ENCODE measurements at places on chromosomes 7 and 10.
A peak's percentile ranks its signal among the peaks of the same experiment; 100 is the strongest.

- no peaks in the 10 kb centered on the region for H3K4me1 ChIP-seq
- no peak overlapping the region for H3K27ac ChIP-seq
- H3K36me3 ChIP-seq, result no peaks in the 10 kb centered on the region
- H3K27me3 ChIP-seq, result no peaks in the 10 kb centered on the region
- no peak for DNase-seq
- no peak overlapping the region for H3K4me3 ChIP-seq
These were observed 80.8 kb downstream of the GPR26 start for GRCh38 chr10:123746942-123747341.

DNA sequence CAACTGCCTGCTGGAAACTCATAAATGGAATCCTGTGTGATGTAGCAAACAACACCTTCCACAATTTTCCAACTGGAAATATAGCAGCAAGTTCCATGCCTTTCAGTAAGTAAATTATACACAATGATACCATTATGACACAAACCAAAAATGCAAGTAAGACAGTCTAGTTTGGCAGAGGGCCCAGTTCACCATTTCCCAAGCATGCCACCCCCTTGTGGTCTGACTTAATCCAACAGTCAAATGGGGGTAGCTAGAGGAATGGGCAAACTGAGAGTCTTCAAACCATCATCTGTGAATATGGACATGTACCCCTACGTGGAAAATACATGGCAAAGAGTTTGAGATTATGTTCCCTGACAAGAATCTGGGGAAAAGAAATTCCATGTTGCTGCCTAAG, 137.6 kb upstream of the VWC2 start:
- no peaks in the 10 kb centered on the region for H3K4me1 ChIP-seq
- DNase-seq, result no peak
- no peaks in the 10 kb centered on the region for H3K27me3 ChIP-seq
- H3K27ac ChIP-seq, result no peak overlapping the region

DNA sequence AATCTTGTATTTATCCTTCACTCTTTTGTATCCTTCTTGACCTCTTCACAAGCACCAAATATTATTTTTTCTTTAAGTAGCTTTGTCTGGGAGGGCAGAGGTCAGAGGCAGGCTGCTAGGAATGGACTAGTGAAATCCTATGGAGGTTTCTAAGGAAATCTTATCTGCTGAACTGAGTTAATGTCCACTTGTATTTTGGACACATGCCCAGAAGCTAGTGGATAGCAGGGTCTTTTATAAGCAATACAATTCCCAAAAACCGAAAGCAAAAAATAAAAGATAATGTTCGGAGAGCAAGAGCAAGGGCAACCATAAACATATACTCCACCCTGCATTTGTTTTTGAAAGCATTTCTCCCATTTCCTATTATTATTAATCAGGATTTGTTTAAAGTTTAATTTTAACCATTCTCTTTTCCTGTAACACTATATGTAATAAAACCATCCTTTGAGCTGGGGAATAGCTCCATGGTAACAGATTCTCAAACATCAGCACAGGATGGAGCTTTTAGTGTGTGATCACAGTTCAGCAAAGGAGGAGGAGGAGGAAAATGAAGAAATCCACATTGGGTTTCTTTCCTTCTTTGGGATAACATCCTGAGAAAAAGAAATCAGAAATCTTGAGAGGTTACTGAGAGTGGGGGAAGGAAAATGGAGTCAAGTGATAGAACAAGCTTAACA, 328.2 kb upstream of the LRRN3 start:
- H3K4me3 ChIP-seq, result no peak overlapping the region
- H3K27me3 ChIP-seq, result no peaks in the 10 kb centered on the region
- no peak for DNase-seq
- H3K36me3 ChIP-seq, result no peaks in the 10 kb centered on the region

DNA sequence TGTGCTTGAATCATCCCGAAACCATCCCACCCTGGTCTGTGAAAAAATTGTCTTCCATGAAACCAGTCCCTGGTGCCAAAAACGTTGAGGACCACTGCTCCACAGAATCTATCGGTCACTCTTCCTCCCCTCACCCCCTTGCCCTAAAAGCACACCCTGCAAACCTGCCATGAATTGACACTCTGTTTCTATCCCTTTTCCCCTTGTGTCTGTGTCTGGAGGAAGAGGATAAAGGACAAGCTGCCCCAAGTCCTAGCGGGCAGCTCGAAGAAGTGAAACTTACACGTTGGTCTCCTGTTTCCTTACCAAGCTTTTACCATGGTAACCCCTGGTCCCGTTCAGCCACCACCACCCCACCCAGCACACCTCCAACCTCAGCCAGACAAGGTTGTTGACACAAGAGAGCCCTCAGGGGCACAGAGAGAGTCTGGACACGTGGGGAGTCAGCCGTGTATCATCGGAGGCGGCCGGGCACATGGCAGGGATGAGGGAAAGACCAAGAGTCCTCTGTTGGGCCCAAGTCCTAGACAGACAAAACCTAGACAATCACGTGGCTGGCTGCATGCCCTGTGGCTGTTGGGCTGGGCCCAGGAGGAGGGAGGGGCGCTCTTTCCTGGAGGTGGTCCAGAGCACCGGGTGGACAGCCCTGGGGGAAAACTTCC, 784 bp upstream of the SERPINE1 start:
- H3K4me3 ChIP-seq, result peak overlapping the region; percentile 56
- peaks cover 60% of the 10 kb centered on the region for H3K4me1 ChIP-seq
- H3K27ac ChIP-seq, result peak overlapping the region; percentile 79
- peaks cover 4% of the 10 kb centered on the region for H3K36me3 ChIP-seq
- peak; percentile 46 for DNase-seq

DNA sequence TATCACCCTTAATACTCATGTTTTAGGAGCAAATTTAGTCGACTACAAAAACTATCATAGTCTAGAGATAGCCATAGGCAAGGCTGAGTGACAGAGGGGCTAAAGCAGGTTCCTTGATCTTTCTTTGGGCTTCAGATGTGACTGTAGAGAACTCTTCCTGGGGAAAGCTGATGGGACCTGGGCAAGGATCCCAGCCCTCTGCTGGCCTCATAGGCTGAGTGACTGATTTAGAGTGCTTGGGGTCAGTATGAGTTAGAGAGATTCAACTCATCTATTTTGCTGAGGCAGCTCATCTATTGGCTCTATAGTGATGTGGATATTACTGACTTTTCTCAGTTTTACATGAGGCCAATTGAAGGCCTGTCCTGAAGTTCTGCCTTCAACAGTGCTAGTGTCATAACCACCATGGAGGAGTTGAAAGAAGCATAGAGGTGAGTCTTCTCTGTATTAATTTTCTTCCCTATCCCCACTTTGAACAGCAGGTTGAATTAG, 81.6 kb downstream of the SAMD9 start:
- no peaks in the 10 kb centered on the region for H3K36me3 ChIP-seq
- no peak overlapping the region for H3K27ac ChIP-seq

- no peaks in the 10 kb centered on the region for H3K36me3 ChIP-seq
- no peak for DNase-seq
- H3K27me3 ChIP-seq, result peaks cover 7% of the 10 kb centered on the region
- no peaks in the 10 kb centered on the region for H3K4me1 ChIP-seq
- no peak overlapping the region for H3K27ac ChIP-seq
These were observed 135.0 kb upstream of the INHBA start for GRCh38 chr7:41837916-41838315.

GRCh38 chr7:142450206-142450605, 192.3 kb upstream of the PRSS58 start:
- H3K27me3 ChIP-seq, result peaks cover 11% of the 10 kb centered on the region
- H3K4me3 ChIP-seq, result no peak overlapping the region
- peaks cover 18% of the 10 kb centered on the region for H3K4me1 ChIP-seq

GRCh38 chr7:73515178-73515577, 6.9 kb downstream of the BAZ1B start:
- no peak overlapping the region for H3K27ac ChIP-seq
- no peak overlapping the region for H3K4me3 ChIP-seq
- peaks cover 42% of the 10 kb centered on the region for H3K4me1 ChIP-seq
- no peaks in the 10 kb centered on the region for H3K27me3 ChIP-seq
- DNase-seq, result no peak

GRCh38 chr10:123651421-123652047, 14.6 kb upstream of the GPR26 start:
- H3K36me3 ChIP-seq, result no peaks in the 10 kb centered on the region
- H3K4me3 ChIP-seq, result no peak overlapping the region
- H3K27me3 ChIP-seq, result no peaks in the 10 kb centered on the region
- DNase-seq, result no peak

- H3K4me3 ChIP-seq, result no peak overlapping the region
- no peak overlapping the region for H3K27ac ChIP-seq
- peaks cover 49% of the 10 kb centered on the region for H3K4me1 ChIP-seq
- DNase-seq, result no peak
- H3K36me3 ChIP-seq, result peaks cover 23% of the 10 kb centered on the region
- no peaks in the 10 kb centered on the region for H3K27me3 ChIP-seq
These were observed 24.3 kb downstream of the TES start for GRCh38 chr7:116234517-116235200.

DNA sequence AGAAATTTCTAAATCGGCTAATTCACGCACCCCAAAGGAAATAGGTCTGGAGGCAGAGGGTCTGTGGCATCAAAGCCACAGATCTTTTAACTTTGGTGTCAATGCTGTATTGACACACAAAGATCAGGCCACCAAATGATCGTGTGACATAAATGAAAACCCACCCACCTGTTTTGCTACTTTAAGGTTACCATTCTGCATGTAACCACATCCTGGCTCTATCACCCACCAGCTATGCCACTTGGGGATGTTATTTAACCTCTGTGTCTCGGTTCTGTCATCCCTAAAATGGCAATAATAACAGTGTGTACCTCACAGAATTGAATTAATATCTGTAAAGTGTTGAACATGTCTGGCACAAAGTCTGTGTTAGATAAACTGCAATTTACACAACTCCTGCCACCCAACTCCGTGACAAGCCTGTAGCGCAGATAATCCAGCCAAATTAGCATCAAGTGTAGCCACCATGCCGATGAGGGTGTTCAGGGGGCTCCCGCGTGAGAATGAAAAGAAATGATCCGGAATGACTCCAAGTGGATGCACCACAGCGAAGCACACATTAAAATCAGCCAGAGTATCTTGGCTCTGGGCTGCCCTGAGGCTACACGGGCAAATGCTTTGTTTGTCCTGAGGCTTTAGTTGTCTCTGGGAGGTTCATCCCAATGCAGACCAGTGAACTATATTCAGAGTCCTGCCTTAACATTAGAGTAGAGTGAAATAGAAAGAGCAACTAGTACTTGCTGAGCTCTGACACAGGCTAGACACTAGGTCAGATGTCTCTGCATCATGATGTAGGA, 158.4 kb upstream of the NEBL start:
- H3K27me3 ChIP-seq, result no peaks in the 10 kb centered on the region
- H3K27ac ChIP-seq, result no peak overlapping the region
- H3K36me3 ChIP-seq, result no peaks in the 10 kb centered on the region

DNA sequence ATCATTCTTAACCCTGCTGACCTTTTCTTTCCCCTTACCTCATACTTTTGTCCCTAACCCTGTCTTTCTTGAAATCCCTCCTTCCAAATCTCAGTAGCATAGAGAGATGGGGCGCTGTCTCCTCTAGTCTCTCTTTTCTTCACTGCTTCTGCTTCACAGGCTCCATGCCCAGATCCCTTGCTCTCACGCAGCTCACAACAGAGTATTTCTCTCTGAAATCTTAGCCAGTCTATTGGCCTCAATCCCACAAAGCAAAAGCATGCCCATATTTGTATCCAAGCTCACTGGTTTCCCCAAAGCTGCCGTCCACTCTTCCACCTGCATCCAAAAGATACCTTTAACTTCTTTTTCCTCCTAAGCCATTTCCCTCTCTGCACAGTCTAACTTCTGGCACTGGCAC, 526.8 kb downstream of the PLXDC2 start:
- H3K27me3 ChIP-seq, result no peaks in the 10 kb centered on the region
- no peak overlapping the region for H3K4me3 ChIP-seq
- no peak overlapping the region for H3K27ac ChIP-seq
- no peaks in the 10 kb centered on the region for H3K36me3 ChIP-seq
- no peak for DNase-seq

DNA sequence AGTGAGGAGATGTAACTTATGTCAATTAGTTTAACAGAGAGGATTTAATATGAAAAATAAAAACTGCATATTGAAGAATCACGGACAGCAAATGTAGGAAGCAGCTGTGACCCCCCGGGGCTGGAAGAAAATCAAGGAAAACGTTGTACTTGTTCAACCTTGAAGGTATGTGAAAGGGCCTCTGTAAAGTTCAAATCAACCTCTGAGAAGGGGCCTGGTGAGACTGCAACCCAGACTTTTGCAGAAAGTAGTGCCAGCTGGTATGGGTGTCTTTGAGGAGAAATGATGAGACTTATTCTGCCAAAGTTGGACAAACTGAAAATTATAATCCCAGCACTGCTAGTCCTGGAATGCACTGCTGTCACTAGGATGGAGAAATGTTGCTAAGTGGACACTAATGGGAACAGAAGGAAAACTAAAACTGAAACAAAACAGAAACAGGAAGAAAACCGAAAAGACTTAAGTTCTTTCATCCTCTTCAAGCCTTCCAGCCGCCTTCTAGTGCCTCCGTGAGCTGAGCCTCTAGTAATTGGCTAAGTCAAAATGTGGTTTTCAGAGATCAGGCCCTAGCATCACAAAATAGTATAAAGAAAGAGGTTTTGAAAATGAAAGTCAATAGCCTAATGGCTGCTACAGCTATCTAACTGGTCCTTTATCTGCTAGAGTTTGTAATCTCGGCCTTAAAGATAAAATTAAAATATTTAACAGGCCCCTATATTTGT, 253.7 kb upstream of the SORCS1 start:
- no peaks in the 10 kb centered on the region for H3K36me3 ChIP-seq
- no peaks in the 10 kb centered on the region for H3K27me3 ChIP-seq
- no peak overlapping the region for H3K27ac ChIP-seq

- H3K4me3 ChIP-seq, result no peak overlapping the region
- no peak overlapping the region for H3K27ac ChIP-seq
- H3K4me1 ChIP-seq, result peaks cover 38% of the 10 kb centered on the region
- H3K27me3 ChIP-seq, result no peaks in the 10 kb centered on the region
- DNase-seq, result no peak
These were observed 29.7 kb upstream of the DNAJB6 start for GRCh38 chr7:157306846-157307838.

DNA sequence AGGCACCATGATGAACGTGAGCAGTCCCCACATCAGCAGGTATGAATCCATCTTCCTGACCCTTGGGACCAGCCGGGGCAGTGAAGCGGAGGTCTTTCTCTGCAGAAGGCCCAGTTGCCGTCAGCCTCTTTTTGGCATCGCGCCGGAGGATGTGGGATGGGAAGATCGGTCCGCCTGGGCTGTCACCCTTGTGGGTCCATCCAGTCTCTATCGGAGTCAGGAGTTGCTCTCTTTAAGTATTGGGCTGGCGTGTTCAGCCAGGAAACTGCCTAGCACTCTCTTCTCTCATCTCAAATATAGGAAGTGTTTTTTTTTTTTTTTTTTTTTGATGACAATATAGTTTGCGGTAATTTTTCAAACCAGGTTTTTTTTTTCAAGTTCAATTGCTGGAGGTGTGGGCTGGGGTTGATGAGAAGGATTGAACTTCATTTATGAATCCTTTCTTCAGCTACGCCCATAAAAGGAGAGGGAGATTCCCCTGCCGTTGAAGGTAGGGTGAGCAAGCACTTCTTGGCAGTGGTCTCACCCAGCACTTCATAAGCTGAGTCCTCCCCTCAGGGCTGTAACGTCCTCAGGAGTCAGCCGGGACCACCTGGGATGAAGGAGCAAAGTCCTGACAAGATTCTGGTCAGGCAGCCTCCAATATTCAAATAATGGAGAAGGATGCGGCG, at the start of gene IL2RA:
TSS of gene IL2RA (minus strand) at position 267 of the 671 bp plus-strand sequence. CDS start at position 51, 216 bp downstream.
- peak within 1 kb of the TSS; percentile 92 for H3K27ac ChIP-seq
- peak within 1 kb of the TSS; percentile 91 for H3K4me3 ChIP-seq
- H3K36me3 ChIP-seq, result peaks cover 43% of the 10 kb centered on the region
- peaks cover 72% of the 10 kb centered on the region for H3K4me1 ChIP-seq
- peak; percentile 73 for DNase-seq
